ENCODE measurements at places on chromosomes 6 and 20. TPM values are rescaled to one million over a fixed set of nuclear protein-coding genes. Genes with fewer than 3 reads are reported as not detected.

GRCh38 chr6:52497652-52498408 is 77.7 kb downstream of the EFHC1 start:
- no peak overlapping the region for H3K27ac ChIP-seq
- H3K27me3 ChIP-seq: no peaks in the 10 kb centered on the region
- DNase-seq: no peak
- no peaks in the 10 kb centered on the region for H3K4me1 ChIP-seq
- no peak overlapping the region for H3K4me3 ChIP-seq
- peaks cover 12% of the 10 kb centered on the region for H3K36me3 ChIP-seq

GRCh38 chr20:9985773-9986172 is 49.0 kb upstream of the ANKEF1 start:
- no peaks in the 10 kb centered on the region for H3K27me3 ChIP-seq
- H3K36me3 ChIP-seq: no peaks in the 10 kb centered on the region
- DNase-seq: no peak
- no peak overlapping the region for H3K27ac ChIP-seq
- peak overlapping the region; percentile 17 for H3K4me3 ChIP-seq
- no peaks in the 10 kb centered on the region for H3K4me1 ChIP-seq

GRCh38 chr20:11445891-11446290 is 471.8 kb upstream of the BTBD3 start:
- DNase-seq: no peak
- no peaks in the 10 kb centered on the region for H3K27me3 ChIP-seq
- no peaks in the 10 kb centered on the region for H3K4me1 ChIP-seq
- no peak overlapping the region for H3K27ac ChIP-seq
- H3K4me3 ChIP-seq: no peak overlapping the region

GRCh38 chr6:154440022-154440421 is 70.5 kb downstream of the CNKSR3 start:
- no peaks in the 10 kb centered on the region for H3K27me3 ChIP-seq
- H3K27ac ChIP-seq: no peak overlapping the region
- no peak overlapping the region for H3K4me3 ChIP-seq
- no peak for DNase-seq

DNA sequence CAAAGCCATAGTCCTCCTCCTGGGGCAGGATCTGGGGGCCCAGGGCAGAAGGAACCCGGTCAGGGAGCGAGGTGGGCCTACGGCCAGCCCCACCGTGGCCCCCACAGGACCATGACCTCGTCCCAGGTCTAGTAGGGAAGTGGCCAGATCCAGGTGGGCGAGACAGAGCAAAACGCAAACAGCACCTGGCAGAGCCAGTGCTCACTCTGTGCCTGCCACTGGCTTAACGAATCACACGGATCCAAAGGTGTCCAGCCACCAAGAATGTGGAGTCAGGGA is 169.7 kb downstream of the PREX1 start:
- no peak overlapping the region for H3K27ac ChIP-seq
- DNase-seq: no peak
- peaks cover 37% of the 10 kb centered on the region for H3K36me3 ChIP-seq
- no peaks in the 10 kb centered on the region for H3K4me1 ChIP-seq

Gene MMS22L
- 6.8 TPM for total RNA-seq
